GM23248 (cell line): ENCODE measurements at places on chromosomes 2 and 18.

- DNase-seq, result peak; percentile 27
- peak overlapping the region; percentile 34 for H3K4me3 ChIP-seq
- H3K36me3 ChIP-seq, result no peaks in the 10 kb centered on the region
- no peaks in the 10 kb centered on the region for H3K4me1 ChIP-seq
- peaks cover 66% of the 10 kb centered on the region for H3K27me3 ChIP-seq
- no peak overlapping the region for H3K27ac ChIP-seq
Measured at GRCh38 chr18:33578518-33579348, 714 bp downstream of the ASXL3 start.

DNA sequence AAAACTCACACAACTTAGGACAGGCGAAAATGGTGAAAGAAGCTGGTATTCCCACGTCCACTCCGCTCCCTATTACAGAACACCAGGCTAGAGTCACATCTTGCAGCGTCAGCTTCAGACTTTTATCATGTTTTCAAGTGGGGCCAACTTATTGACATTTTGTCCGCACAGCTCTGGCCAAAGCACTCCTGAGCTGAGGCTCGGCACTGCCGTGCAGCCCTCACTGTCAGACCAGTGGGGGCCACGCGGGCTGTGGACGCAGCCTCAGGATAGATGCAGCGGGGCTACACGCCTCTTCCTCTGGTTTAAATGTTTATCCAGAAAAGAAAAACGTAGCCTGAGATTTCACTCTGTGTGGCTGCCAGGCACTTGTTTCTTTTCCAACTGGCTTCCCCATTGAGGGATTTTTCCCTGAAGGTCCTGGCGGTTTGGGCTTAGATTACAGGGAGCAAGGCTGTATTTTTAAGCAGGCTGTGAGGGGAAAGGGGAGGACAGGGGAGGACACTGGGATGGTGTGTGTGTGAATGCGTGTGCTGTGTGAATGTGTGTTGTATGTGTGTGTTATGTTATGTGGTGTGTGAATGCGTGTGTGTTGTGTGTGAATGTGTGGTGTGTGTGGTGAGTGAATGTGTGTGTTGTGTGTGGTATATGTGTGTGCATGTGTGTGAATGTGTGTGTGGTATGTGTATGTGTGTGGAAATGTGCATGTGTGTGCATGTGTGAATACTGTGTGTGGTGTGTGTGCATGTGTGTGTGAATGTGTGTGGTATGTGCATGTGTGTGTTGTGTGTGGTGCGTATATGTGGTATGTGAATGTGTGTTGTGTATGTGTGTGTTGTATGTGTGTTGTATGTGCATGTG, 267.6 kb downstream of the DCDC2C start:
- H3K4me1 ChIP-seq, result no peaks in the 10 kb centered on the region
- no peak for DNase-seq
- no peak overlapping the region for H3K27ac ChIP-seq
- H3K36me3 ChIP-seq, result no peaks in the 10 kb centered on the region
- H3K4me3 ChIP-seq, result no peak overlapping the region
- H3K27me3 ChIP-seq, result no peaks in the 10 kb centered on the region

DNA sequence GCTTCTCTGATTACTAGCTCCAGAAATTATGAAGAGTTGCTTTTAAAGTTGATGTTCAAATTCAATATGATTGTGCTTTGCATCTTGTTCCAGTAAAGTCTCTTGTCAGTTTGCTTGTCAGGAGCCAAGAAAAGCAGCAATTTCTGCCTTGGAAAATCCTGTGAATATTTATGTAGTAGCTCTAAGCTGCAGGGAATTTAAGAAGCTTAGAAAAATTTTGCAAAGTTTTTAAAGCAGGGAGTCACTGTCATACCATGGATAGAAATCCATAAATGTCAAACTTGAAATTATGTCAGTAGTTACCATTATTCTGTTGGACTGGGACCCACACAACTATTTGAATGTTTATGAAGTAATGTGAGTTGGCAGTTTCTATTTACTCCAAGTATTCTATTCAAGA, 169.3 kb downstream of the TMEM200C start:
- no peak overlapping the region for H3K27ac ChIP-seq
- no peaks in the 10 kb centered on the region for H3K36me3 ChIP-seq
- H3K27me3 ChIP-seq, result no peaks in the 10 kb centered on the region
- H3K4me1 ChIP-seq, result no peaks in the 10 kb centered on the region
- H3K4me3 ChIP-seq, result no peak overlapping the region
- DNase-seq, result no peak

DNA sequence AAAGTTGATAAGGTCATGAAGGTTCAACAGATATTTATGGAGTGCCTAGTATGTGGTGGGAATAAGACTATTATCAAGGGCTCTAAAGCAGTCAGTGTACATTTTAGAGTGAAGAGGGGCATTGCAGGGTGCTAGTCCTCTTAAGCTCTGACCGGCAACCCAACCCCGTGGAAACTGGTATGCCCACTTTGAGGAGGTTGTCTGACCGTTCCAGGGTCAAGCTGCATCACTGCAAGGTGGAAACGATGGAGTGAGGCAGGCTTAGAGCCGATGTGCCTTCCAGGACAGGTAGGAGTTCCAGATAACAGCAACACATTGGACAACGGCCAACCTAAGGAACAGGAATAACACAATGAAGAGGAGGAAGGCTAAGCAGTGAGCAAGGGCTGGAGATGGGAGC, 1.4 kb upstream of the UCN start:
- peaks cover 20% of the 10 kb centered on the region for H3K27me3 ChIP-seq
- H3K4me3 ChIP-seq, result no peak overlapping the region
- no peak overlapping the region for H3K27ac ChIP-seq
- no peaks in the 10 kb centered on the region; the same call in 1 of the 2 replicates for H3K36me3 ChIP-seq

DNA sequence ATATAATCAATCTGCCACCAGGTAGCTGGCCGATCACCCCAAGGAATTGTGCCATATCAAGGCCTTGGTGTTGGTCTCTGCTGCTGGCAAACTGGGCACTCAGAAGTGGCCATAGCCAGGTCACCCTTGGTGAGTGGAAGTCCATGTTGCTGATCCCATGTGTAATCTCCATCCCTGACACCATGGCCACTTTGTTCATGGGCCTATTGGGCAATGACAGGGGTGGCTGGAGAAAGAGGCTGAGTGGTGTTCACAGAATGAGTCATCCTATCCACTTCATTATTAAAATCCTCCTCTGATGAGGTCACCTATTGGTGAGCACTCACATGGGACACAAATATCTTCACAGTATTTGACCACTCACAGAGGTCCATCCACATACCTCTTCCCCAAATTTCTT, 26.7 kb upstream of the CD226 start:
- no peak overlapping the region for H3K4me3 ChIP-seq
- peak; percentile 74 for DNase-seq
- no peaks in the 10 kb centered on the region for H3K27me3 ChIP-seq
- 0 out of 2 replicates have a peak, but pooled peaks cover 14% of the 10 kb centered on the region for H3K36me3 ChIP-seq

DNA sequence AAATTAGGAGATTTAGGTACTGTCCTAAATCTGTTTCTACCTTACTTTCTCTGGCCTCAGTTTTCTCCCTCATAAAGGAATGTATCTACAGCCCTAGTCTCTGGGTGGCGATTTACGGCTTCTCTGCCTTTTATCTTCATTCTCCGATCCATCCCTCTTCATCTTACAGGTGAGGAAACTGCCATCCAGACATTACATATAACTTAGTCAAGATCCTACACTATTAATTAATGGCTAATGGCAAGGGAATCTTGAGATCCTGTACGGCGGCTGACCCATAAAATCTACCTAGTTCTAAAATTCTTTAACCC, 386 bp upstream of the YIPF4 start:
- H3K36me3 ChIP-seq, result 0 out of 2 replicates have a peak, but pooled peaks cover 2% of the 10 kb centered on the region
- H3K4me3 ChIP-seq, result peak overlapping the region; percentile 98
- H3K4me1 ChIP-seq, result 0 out of 2 replicates have a peak, but pooled peaks cover 7% of the 10 kb centered on the region
- peak overlapping the region; percentile 62 for H3K27ac ChIP-seq
- DNase-seq, result no peak

DNA sequence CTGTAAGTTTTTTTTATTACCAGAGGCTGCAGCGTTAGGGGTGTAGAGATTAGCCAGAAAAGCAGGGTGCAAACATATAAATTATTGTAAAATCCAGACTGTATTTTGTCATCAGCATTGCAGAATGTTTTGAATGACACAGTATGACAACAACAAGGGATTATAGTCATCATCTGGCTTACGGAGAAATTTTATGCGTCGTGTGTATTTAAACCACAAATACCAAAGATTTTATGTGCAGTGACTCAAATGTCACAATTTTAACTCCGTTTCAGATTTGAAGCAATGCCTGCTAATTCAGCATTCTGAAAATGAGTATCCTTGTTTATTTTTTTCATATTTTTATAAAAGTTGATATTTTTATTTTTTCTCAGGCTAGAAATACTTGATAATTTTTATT, 19.4 kb upstream of the TMX3 start:
- H3K27ac ChIP-seq, result peak overlapping the region; percentile 10; the same call in 1 of the 2 replicates
- peak overlapping the region; percentile 3; the same call in 1 of the 2 replicates for H3K4me3 ChIP-seq
- H3K4me1 ChIP-seq, result peaks cover 18% of the 10 kb centered on the region
- peak; percentile 85 for DNase-seq
- no peaks in the 10 kb centered on the region for H3K36me3 ChIP-seq

- no peaks in the 10 kb centered on the region for H3K27me3 ChIP-seq
- no peak overlapping the region for H3K27ac ChIP-seq
- DNase-seq, result peak; percentile 77
- no peaks in the 10 kb centered on the region for H3K36me3 ChIP-seq
- H3K4me3 ChIP-seq, result no peak overlapping the region
Measured at GRCh38 chr2:65349863-65350262, 82.5 kb downstream of the SPRED2 start.
